GM10248 (cell line): ENCODE measurements at places on chromosomes 2 and 18.

GRCh38 chr18:13014818-13015217 is 23.7 kb downstream of the CEP192 start:
- DNase-seq: no peak

- DNase-seq: no peak
These were observed 83.3 kb downstream of the ICOS start for GRCh38 chr2:204019572-204020501.

DNA sequence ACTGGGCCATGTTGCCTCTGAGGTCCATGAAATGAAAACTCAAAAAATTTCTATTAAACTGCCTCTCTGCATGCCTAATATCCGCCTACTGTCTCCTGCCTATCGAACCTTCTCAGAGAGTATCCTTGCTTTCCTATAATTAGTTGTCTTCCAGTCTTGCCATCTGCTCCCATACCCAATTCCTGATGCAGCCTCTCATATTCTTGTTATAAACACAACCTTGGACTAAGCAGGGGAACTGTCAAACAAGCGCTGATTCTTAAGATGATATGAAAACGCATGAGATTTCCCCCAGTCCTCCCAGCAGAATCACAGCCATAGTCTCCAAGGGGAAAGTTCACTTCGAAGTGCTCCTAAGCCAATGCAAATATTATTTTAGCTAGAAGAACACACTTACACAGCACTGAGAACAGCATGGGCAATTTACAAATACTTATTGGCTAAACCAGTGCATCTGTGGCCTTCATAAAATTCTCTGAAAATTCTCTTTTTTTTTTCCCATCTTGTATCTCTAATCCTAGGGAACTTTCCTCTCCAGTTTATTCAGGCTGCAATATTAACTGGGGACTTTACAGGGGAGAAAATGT is 471.6 kb downstream of the MBD2 start:
- DNase-seq: no peak

GRCh38 chr2:77007686-77008085 is 514.5 kb downstream of the LRRTM4 start:
- DNase-seq: no peak

GRCh38 chr2:166333801-166334200 is 41.9 kb downstream of the SCN9A start:
- DNase-seq: no peak

DNA sequence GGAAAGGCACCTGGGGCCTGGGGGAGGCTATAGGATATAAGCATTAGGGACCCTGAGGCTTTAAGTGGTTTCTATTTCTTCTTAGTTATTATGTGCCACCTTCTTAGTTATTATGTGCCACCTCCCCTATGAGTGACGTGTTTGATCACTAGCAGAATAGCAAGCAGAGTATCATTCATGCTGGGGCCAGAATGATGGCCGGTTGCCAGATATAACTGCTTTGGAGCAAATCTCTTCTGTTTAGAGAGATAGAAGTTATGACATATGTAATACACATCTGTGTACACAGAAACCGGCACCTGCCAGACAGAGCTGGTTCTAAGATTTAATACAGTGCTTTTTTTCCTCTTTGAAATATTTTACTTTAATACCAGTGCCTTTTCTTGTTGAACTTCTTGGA is 29.4 kb downstream of the LIPG start:
- no peak for DNase-seq

- no peak for DNase-seq
These were observed 535.9 kb downstream of the XIRP2 start for GRCh38 chr2:167424221-167424620.

- DNase-seq: no peak
These were observed 93.9 kb upstream of the TPO start for GRCh38 chr2:1319393-1319792.

DNA sequence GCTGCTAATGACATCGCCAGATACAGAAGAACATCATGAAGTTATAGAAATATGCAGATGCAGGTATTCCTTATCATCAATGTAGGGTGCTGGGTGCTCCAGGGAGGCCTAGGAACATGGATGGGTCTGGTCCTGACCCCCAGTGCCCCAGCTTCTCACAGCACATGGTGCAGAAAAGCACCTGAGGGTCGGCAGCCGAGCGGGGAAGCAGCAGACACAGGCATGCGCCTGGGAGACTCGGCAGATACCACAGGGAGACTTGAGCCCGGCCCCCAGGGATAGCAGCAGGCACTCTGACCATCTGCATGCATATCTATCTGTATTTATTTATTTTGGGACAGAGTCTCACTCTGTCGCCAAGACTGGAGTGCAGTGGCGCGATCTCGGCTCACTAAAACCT is 43.2 kb downstream of the TMEM18 start:
- DNase-seq: no peak

DNA sequence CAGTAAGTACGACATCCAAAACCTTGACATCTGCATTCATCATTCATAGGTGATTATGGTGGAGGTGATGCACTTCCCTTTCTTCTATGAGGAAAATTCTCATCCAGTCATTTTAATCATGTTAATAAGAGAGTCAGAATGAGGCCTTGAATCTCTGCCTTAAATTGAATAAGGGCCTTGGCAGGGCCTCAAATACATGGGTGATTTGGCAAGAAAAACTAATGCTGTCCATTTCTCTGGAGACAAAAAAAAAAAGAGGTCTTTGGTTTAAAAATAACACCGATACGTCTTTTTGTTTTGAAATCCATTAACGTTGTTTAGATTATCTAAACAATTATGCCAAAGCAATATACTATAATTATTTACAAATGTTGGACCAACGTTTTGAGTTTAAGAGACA is 8.1 kb downstream of the COLEC12 start:
- DNase-seq: no peak

DNA sequence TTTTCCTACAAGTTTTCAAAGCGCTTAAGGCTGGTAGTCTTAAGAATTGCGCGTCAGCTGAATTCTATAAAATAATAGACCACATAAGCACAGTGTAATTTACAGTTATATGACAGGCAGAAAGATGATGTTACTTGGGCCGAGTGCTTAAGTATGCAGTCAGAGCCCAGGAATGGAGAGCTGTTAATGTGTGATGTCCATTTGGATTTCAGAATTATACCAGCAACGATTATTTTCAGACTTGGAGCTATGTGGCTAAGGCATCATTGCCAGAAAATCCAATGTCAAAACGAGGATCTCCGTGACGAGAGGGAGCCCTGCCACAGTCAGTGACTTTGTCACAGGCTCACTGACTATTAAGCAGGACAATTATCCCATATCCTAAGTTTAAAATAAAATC is 3.4 kb downstream of the KLF7 start:
- no peak for DNase-seq
